ENCODE measurements at places on chromosomes 7 and 10.
A peak's percentile ranks its signal among the peaks of the same experiment; 100 is the strongest.

DNA sequence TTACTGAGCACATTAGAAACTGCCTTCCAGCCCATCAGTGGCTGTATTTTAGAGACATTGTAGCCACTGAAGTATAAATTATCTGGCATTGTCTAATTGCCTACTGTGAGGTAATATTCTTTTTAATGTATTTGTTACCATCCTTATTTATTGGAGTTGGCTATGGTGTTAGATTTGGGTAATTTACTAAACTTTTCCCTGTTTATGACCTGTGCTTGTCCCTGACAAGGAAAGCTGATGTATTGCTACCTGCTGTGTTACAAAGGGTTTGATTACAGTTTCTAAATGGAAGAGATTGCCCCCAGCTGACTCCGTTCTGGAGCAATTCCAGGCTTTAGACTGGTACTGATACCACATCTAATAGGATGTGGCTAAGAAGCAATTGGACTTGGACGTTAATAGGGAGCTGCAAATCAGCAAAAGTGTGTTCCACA lies 12.3 kb upstream of the ASCC1 start:
- DNase-seq, result no peak

GRCh38 chr7:70116867-70117266 lies 518.6 kb downstream of the AUTS2 start:
- no peak for DNase-seq

DNA sequence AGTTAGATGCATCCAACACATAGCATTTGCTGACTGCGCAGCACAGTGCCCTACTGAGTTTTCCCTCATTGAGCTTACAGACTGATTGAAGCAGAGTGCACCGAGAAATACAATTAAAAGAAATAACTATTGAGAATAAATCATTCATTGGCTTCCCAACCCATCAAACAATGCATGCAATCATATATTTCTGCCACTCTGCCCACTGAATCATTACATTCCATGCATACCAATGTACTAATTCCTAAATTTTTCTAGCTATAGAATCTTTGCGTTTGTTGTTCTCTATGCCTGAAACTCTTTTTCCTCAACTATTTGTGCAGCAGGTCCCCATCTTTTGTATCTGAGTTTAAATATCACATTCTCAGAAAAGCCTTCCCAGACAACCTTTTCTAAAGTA lies 783.8 kb downstream of the SORCS1 start:
- DNase-seq, result no peak

- DNase-seq, result no peak
Observed at GRCh38 chr10:58780476-58780875, 267.8 kb downstream of the BICC1 start.

DNA sequence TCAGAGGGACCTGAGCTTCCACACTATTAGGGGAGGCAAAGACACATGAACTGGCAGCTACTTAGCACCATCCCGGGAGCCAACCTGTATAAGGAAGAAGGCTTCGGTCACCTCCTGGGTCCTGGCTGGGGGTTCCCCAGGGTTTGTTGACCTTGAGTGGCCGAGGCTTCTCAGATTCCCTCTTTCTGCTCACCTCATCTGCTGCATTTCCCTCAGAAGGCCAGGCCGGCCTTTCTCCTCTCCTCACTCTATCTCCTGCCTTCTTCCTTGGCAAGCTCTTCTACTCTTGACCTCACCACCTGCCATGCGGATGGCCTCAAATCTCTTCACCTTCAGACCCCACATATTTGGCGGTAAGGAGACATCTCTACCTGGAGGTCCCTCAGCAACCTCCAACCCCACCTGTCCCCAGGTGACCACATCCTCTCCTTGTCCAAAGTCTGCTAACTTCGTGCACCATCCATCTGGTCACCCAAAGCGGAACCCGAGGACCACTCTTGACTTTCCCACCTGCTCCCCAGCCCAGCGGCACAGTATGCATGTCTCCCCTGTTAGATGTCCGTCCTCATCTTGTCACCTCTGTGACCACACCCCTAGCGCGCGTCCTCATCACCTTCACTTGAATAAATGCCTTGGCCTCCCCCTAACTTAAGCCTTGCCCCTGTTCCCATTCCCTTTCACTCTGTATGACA lies 133.8 kb upstream of the UNC5B start:
- DNase-seq, result no peak

GRCh38 chr7:44403775-44404174 lies 78.4 kb upstream of the CAMK2B start:
- no peak for DNase-seq

DNA sequence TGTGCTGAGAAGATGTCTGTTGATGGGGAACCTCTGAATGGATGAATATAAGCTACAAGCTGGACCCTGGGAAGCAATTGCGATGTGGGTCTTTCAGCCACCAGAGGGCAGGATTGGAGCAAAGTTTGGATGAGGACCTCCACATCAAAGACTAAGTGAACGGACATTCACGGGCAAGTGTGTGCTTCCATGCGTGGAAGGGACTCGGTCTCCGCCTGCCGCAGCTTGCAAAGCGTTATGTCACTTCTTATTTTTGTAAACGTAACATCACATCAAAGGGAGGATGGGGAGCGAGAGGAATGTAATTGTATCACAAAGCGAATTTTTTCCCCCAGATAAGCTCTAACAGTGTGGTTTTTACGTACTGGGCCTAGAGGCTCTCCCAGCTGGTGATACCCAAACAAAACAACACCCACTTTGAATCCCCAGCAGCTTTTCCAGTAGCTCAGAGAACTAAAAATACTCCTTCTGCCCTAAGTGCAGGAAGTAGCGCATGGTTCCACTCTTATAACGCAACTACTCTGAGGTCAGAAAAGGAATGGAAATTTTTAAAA lies 65.0 kb downstream of the VWA2 start:
- DNase-seq, result peak; percentile 51

DNA sequence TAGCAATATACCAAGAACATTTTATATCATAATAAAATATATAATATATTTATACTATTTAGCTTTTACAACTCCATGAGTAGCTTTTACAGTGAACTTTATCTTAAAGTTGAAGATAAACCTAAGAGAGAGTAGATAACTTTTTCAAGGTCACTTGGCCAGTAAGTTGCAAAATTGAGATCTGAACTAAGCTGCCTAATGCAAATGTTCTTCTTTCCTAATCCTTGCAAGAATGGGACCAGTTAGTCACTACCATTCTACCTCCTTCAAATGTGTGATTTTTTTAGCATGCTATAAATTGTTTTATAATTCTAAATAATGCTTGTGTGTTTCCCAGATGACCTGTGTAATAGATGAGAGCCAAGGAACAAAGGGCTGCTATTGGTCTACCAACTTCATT lies 47.8 kb downstream of the CH25H start:
- DNase-seq, result no peak

DNA sequence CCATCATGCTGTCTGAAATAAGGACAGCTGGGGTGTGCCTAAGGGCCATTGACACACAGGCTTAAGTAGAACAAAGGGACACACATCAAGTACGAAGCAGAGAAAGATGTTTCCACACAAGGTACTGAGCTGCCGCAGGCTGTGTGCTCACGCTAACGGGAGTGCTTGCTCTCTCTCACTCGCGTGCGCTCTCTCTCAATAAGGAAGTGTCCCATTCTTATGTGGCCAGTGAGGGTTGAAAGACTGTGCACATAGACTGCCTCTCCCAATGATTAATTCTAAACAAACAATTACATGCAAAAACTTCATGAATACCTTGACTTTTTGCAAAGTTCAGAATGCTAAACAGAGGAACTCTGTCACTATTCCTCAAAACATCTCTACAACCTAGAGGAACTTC lies 29.9 kb downstream of the DCLRE1C start:
- no peak for DNase-seq

DNA sequence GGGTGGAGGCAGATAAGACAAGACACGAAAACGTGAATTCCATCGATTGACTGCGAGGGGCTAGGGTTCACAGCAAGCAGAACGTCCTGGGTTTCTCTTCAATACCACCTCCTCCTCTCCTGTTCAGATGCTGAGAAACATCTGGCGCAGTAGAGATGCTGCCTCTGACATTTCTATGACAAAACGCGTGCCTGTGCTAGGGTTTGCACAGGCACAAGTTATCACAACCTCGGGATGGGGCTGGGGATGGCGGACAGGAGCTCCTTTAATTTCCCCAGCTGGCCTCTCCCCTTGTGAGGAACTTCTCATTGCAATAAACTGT lies 99.8 kb upstream of the SVIL start:
- no peak for DNase-seq

GRCh38 chr7:621572-622285 lies 102.1 kb upstream of the PDGFA start:
- DNase-seq, result no peak

- no peak for DNase-seq
Observed at GRCh38 chr10:80709866-80710265, 172.2 kb downstream of the SH2D4B start.

- DNase-seq, result no peak
Observed at GRCh38 chr7:47804767-47805545, 143.3 kb downstream of the PKD1L1 start.

GRCh38 chr7:99653754-99654153 lies 26.0 kb downstream of the CYP3A5 start:
- no peak for DNase-seq

GRCh38 chr10:46225597-46225996 lies 61.2 kb upstream of the ANTXRL start:
- no peak for DNase-seq
